Left renal cortex interstitium (tissue), 4 donors: ENCODE measurements at places on chromosomes 2 and 18. TPM values are rescaled to one million over a fixed set of nuclear protein-coding genes. Genes with fewer than 3 reads are reported as not detected.

GRCh38 chr2:148989882-148990493, 48.5 kb upstream of the LYPD6B start:
- DNase-seq, result peak; percentile 80

GRCh38 chr2:182937870-182938269, 71.4 kb upstream of the FRZB start:
- DNase-seq, result no peak

- no peak for DNase-seq
Measured at GRCh38 chr18:52403291-52404021, 63.5 kb downstream of the DCC start.

SLC5A7 gene
- polyA plus RNA-seq, result 0.84 TPM

ANTXR1 gene
- polyA plus RNA-seq, result 73.7 TPM
